NCI-H69 (cell line): ENCODE measurements at places on chromosomes 3 and 15.

GRCh38 chr3:59749291-59749690 lies 699.5 kb upstream of the CFAP20DC start:
- DNase-seq = no peak

GRCh38 chr3:49019941-49020329 lies 1.6 kb upstream of the DALRD3 start:
- DNase-seq = peak; percentile 37

GRCh38 chr3:112858410-112859069 lies 11.9 kb upstream of the CD200R1L start:
- no peak for DNase-seq

DNA sequence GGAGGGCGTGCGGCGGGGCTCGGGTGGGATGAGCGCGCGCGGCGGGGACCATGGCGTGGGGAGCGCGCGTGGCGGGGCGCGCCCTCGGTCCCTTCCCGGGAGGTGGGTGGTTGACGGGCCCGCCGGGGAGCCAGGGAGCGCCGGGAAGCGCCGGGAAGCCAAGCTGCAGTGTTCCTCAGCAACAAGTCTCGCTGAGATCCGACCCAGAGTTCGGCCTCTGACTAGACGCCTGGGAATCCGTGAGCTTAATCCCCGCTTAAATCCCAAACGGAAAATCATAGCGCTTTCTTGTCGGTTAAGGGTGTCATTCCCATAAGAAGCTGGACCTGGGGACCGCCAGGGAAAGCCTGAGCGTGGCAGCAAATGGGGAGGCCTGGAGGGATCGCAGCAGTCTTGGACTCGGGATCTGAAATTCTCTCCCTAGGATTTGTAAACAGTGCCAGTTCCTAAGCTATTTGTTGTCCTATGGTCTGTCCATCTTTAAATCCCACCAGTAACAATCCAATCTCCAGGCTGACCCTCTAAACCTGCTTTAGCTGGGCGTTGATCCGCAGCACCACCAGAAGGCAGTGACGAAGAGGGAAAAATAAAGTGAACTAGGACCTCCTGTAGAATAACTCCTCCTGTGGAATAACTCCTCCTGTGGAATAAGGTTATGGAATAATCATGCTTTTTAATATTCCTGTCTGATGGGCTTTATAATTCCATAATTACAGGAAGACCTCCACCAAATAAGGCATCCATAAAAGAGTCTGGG lies 570 bp upstream of the NEDD4 start:
- DNase-seq = peak; percentile 91

DNA sequence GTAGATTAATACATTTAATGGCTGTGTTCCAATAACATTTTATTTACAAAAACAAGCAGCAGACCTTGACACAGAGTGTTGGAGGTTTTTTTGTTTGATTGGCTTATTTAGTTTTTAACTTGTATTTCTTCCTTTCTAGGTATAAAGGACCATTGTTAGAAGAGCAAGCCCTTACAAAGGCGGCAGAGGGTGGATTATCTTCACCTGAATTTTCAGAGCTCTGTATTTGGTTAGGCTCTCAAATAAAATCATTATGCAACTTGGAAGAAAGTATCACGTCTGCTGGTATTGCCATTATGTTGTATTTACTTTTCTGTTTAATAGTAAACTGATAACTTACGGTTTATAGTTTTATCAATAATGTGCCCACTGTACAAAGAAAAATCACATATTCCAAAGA lies 10.0 kb downstream of the FAM98B start:
- no peak for DNase-seq

DNA sequence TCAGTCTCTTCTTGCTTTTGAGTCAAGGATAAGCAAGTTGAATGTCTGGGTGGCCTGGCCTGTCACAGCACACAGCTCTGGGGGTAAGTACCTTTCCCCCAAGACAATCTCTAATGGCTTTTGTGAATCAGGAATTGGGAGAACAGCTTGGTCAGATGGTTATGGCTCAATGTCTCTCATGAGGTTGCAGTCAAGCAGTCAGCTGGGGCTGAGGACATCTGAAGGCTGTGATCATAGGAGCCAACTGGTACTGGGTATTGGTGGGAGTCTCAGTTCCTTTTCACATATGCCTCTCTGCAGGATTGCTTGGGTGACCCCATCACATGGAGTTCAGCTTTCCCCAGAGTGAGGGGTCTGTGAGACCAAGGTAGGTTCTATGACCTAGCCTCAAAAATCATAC lies 33.0 kb upstream of the TMEM158 start:
- no peak for DNase-seq

DNA sequence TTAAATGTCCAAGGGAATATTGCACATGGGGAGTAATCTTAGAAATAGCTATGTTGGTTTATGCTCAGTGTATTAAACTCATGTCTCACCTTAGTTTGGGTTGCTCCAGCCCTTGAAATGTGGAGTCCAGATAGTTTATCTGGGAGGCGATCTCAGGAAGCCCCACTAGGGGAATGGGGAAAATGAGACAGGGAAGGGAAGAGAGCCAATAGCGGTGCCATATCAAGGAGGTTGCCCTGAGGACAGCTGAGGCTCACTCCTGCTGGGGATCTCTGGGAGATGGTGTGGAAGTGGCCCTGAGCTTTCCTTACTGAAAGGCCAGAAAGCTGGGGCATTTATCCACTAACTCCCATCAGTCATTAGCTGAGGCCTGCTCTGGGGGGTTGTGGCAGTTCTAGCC lies 43.3 kb upstream of the POLR2M start:
- DNase-seq = no peak

- peak; percentile 9 for DNase-seq
Observed at GRCh38 chr15:72341361-72341760, 21.4 kb upstream of the CELF6 start.

DNA sequence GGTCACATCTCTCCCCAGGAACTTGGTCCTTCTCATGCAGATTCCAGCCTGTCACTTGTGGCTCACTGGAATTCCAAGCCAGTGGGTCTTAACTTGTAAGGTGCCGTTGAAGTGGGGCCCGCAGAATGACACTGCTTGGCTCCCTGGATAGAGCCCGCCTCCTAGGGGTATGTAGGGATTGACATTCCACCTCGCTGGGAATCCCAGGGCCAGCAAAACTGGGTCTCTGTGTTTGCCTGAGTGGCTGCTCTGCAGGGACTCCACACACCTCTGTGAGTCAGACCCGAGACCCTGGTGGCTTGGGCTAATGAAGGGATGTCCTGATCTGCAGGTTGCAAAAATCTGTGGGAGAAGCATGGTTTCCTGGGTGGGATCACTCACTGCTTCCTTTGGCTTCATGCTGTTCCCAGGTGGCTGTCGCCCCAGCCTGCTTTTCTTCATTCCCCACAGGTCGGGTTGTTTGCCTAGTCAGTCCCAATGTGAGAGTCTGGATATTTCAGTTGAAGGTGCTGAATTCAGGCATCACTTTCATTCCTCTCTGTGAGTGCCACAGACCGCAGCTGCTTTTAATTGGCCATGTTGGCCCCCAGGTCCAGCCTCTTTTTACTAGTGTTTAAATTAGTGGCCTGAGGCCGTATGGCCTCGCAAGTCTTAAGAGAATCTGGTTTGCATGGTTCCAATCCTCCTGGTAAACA lies 156.0 kb upstream of the TRIM42 start:
- DNase-seq = peak; percentile 15

DNA sequence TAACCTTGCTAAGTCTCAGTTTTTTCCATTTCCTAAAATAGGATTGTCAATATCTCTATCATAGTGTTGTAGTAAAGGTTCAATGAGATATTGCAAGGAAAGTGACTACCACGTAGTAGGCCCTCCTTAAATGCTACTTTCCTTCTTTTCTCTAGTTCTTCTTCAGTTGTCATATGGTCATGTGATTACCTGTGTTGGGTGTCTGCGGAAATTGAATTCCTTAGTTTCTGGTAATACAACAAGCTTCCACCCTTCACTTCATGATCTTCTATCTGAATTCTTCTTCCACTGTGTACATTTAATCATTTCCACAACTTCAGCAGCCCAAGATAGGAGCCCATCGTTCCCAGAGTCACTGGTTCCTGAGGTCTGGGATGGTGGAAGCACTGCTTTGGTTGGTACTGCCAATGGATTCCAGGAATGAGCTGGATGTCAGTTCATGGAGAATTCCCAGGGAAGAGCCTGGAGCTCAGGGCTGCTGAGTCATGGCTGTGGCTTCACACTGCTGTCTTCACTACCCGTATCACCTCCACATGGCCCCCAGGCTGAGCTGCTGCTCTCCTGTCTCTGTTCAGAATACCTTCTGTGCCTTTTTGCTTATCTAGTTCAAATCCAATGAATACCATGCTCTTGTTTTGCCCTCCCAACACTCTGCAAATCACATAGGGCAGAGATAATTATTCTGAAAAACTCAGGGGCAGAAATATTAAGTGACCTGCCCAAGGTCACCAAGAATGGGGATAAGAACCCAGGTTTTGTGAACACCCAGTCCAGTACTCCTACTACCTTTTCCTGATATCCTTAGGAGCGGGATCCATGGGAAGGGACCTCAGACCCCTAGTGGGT lies 98.6 kb downstream of the RPL39L start:
- no peak for DNase-seq

- peak; percentile 22 for DNase-seq
Observed at GRCh38 chr3:170644711-170645110, 58.8 kb upstream of the SLC7A14 start.

GRCh38 chr3:18390024-18390660 lies 35.0 kb downstream of the SATB1 start:
- DNase-seq = peak; percentile 45

GRCh38 chr3:143848704-143849103 lies 436 bp upstream of the SLC9A9 start:
- no peak for DNase-seq

- no peak for DNase-seq
Observed at GRCh38 chr3:126449621-126450051, 26.1 kb downstream of the ZXDC start.

DNA sequence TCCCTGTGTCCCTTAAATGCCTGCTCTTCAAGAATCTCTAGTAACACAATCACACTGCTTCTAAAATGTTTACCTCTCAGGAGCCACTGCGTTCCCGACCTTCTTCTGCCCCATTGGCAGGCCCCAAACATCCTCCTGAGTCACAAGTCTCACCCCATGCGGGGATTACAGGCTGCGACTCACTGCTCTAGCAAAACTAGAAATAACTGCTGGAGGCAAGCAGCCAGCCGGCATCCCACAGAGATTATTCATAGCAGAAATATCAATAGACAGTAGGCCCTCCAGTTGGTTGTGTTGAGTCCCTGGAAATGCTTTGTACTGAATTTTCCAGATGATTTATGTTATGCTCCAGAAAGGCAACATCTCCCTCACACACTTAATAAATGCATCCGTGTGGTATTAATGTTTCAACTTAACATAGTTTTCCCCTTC lies 64.8 kb downstream of the RFTN1 start:
- peak; percentile 89 for DNase-seq

DNA sequence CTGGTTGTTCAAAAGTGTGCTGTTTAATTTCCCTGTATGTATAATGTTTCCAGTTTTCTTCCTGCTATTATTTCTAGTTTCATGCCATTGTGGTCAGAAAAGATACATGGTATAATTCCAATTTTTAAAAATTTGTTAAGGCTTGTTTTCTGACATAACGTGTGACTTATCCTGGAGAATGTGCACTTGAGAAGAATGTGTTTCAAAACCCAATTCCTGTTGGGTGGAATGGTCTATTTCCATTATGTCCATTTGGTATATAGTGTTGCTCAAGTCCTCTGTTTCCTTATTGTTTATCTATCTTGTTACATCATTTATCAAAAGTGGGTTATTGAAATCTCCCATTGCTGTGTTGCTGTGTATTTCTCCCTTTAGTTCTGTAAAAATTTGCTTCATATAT lies 215.4 kb downstream of the GREM1 start:
- DNase-seq = no peak

DNA sequence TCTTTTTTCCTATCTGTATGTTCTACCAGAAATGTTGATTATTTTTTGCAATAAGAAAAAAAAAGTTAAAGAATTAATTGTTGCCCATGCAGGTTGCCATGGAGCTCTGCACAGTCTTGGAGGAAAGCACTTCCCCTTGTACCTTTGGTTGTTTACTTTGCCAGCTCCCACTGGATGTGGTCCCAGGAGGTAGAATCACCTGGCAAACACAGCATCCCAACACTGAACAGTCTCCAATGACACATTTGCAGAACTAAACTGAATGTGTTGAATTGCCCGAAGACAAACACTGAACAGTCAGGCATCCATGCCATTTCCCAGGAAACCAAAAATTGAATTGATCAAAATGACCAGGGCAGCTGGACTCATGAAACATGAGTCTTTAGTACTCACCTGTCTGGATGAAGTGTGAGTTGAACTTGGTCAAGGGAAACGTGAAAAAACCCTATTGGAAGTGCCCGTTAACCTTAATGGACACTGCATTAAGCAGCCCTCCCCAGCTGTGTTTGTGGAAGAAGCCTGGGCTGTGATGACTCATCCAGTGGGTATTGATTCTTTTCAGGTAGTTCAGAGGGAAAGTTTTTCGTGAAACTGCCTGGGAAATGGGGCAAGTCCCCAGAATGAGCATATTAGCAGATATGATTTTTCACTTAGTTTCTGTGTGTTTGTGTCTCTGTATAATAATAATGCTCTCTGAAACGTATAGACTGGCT lies 284.7 kb upstream of the STT3B start:
- peak; percentile 81 for DNase-seq

GRCh38 chr3:66236281-66236680 lies 15.5 kb downstream of the SLC25A26 start:
- DNase-seq = peak; percentile 63

GRCh38 chr3:184719709-184720108 lies 7.8 kb upstream of the MAGEF1 start:
- no peak for DNase-seq

- DNase-seq = no peak
Observed at GRCh38 chr15:75606711-75607699, 18.5 kb downstream of the SNUPN start.

- DNase-seq = peak; percentile 88
Observed at GRCh38 chr3:61560517-61561373, 626 bp upstream of the PTPRG start.

GRCh38 chr15:59736181-59736580 lies 47.1 kb upstream of the BNIP2 start:
- peak; percentile 16 for DNase-seq

- no peak for DNase-seq
Observed at GRCh38 chr3:75737831-75738493, 47.4 kb downstream of the ZNF717 start.

- DNase-seq = no peak
Observed at GRCh38 chr15:98920091-98920880, 87.3 kb downstream of the PGPEP1L start.

- no peak for DNase-seq
Observed at GRCh38 chr15:39539973-39540558, 40.8 kb upstream of the THBS1 start.

- no peak for DNase-seq
Observed at GRCh38 chr15:88635318-88635717, 3.5 kb upstream of the ISG20 start.
